Sciatic nerve (tissue), 2 donors: ENCODE measurements at places on chromosomes 7 and 10. TPM values are rescaled to one million over a fixed set of nuclear protein-coding genes. Genes with fewer than 3 reads are reported as not detected.

FAM25C gene
- total RNA-seq: not detected

ZNF117 gene
- 24.4 TPM for total RNA-seq

IRF5 gene
- total RNA-seq: 8.7 TPM

CYP2C19 gene
- not detected for total RNA-seq

SERPINE1 gene
- total RNA-seq: 7.0 TPM
